ENCODE measurements at places on chromosomes 2 and 18.
A peak's percentile ranks its signal among the peaks of the same experiment; 100 is the strongest.

GRCh38 chr18:44652722-44653121 lies 28.0 kb upstream of the SETBP1 start:
- no peak for DNase-seq

DNA sequence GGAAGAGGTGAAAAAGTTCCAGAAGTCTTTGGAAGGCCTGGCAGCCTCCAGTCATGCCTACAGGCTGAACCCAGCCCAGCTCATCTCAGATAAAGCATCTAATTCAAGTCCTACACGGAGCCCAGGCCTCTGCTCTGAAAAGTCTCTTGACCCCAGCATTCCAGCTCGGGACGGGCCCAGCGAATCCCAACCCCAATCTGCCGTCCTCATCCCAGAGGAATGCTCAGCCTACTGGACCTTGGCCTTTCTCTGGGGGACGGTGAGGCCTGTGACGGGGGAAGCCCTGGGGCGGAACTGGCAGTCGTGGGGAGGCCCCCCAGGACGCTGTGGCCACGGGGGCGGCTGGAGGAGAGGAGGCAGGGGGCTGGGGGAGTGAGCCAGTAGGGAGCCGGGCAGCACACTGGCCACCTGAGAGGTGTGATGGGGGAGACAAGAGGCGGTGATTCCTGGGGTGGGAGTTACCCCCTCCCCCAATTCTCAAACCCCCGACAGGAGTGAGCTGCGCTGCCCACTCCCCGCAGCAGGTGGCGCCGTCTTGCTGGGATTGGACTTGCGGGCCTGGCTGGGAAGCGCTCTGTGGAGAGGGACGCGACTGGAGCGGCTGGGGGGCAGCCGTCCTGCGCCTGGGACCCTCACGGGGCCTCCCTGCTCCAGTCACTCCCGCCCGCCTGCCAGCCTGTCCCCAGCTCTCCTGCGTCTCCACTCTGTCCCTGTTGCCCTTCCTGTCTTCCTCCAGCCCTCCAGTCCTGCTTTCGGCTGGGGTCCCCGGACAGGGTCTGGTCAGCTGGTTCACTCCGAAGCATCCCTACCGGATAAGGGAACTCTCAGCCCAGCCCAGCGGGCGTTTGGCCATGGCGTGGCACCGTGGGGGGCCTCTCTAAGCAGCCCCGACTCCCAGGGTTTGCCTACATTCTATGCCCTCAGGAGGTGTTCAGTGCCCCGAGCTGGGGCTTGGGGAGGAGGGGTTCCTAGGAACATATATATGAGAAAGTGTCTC lies 182.6 kb upstream of the HAAO start:
- DNase-seq, result peak; percentile 36

- no peak for DNase-seq
Measured at GRCh38 chr2:12543978-12544558, 172.7 kb upstream of the TRIB2 start.

DNA sequence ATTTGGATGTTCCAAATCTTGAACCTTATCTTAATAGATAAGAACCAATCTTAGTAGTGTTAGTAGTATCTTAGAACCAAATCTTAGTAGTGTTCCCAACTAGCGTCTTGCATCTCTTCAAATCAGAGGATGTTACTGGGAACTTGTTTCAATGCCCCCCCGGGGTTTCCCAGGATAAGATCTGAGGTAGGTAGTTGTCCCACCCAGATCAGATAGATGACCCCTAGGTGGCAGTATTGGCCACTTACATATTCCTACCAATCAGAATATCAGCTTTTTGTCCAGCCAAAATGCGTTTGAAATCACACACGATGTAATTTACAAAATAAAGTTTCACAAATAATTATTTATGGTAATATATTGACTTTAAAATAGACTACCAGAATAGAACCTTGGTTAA lies 314.8 kb downstream of the MBD2 start:
- peak; percentile 42 for DNase-seq

- DNase-seq, result no peak
Measured at GRCh38 chr2:184923751-184924150, 325.4 kb downstream of the ZNF804A start.

DNA sequence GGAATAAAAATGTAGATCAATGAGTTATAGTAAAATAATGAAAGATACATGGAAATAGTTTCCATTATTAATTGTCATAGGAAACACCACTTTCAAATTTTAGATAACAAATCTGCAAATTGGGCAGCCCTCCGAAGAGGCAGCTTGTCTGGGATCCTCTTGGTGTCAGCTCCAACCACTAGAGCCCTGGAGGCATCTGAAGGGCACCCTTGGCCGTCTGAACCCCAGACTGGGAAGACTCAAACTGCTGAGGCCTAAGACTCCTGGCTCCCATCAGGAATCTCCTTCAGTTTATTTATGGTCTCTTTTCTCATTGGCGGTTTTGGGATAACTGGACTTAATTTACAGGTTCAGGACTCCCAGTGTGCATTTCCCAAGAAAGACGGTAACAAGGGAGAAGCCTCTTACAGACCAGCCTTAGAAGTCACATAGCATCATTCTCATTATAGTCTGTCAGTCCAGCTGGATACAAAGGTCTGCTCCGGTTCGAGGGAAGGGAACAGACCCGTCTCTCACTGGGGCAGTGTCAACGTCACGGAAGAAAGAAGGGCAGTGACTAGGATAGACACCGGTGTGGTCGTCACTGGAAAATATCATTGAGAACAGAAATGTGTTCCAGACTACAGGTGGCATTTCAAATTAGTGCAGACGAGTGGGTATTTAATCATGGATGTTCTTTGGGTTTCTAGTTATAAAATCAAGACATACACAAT lies 390.7 kb upstream of the NETO1 start:
- DNase-seq, result no peak

- no peak for DNase-seq
Measured at GRCh38 chr2:222756951-222757650, 85.6 kb downstream of the MOGAT1 start.

DNA sequence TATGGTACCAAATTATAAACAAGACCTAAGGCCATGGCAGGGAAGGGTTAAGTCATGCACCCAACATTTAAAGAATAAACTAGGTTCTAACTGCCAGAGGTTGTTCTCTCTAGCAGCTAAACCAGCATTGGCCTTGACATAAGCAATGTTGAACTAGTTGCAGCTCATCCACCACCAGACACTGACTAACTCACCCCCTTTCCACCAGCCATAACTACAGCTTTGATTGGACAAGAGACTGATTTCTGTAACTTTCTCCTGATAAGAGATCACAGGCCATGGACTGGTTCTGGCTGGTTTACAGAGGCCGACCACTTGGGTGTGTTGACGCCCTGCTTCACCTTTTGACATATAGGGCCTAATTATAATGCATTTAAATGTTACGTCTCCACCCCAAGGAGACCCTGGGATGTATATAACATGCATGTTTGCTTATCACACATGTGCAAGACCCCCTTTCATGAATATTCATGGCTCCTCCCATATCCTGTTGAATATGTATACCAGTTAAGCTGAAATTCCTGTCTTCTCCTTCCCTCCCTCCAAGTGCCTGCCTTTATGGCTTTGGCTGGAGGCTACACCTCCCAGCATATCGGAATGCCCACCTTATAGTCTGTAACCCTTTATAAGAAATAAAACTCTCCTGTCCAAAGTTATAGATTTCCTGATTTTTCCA lies 75.9 kb downstream of the MRPS9 start:
- DNase-seq, result no peak

GRCh38 chr2:176454893-176455815 lies 185.9 kb downstream of the MTX2 start:
- DNase-seq, result peak; percentile 82

- no peak for DNase-seq
Measured at GRCh38 chr2:217058791-217059755, 199.2 kb upstream of the TNP1 start.

- no peak for DNase-seq
Measured at GRCh38 chr2:73036766-73037165, 34.7 kb downstream of the SFXN5 start.
